PC-3 (cell line): ENCODE measurements at places on chromosomes 5 and 9. TPM values are rescaled to one million over a fixed set of nuclear protein-coding genes. Genes with fewer than 3 reads are reported as not detected.

Gene SLC34A3
- total RNA-seq = 1.0 and 1.5 TPM in 2 replicates

DNA sequence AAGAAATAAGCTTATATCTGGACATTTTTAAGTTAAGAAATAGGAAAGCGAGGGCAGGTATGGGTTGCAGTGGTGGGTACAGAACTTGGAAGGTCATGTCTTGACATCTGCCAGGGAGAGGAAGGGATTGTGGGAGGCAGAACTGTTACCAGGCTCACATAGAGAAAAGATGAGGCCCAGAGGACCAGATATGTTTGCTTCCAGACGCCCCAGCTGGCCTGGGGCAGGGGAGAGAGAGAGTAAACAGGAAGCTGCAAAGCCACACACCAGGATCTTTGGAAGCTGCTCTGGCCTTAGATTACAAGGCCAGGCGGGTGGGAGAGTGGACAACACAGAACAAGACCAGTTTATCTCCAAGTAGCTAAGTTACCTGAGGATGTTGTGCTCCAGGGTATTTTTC lies 71.2 kb downstream of the MARCHF11 start:
- H3K4me3 ChIP-seq = no peak overlapping the region
- no peak for DNase-seq
- no peaks in the 10 kb centered on the region for H3K27me3 ChIP-seq
- H3K4me1 ChIP-seq = no peaks in the 10 kb centered on the region
- no peak overlapping the region for H3K27ac ChIP-seq
- no peaks in the 10 kb centered on the region; the same call in 1 of the 2 replicates for H3K36me3 ChIP-seq

Gene ZNF462
- total RNA-seq = 21.2 and 23.4 TPM in 2 replicates

GRCh38 chr5:83751201-83751600 lies 30.5 kb upstream of the HAPLN1 start:
- no peaks in the 10 kb centered on the region for H3K27me3 ChIP-seq
- H3K4me1 ChIP-seq = 0 out of 2 replicates have a peak, but pooled peaks cover 4% of the 10 kb centered on the region
- DNase-seq = no peak
- no peaks in the 10 kb centered on the region for H3K36me3 ChIP-seq
- no peak overlapping the region for H3K27ac ChIP-seq

- no peak overlapping the region for H3K4me3 ChIP-seq
- H3K27me3 ChIP-seq = no peaks in the 10 kb centered on the region
- H3K4me1 ChIP-seq = no peaks in the 10 kb centered on the region
- no peak overlapping the region for H3K27ac ChIP-seq
- no peaks in the 10 kb centered on the region for H3K36me3 ChIP-seq
Observed at GRCh38 chr9:134617246-134617645, 24.4 kb upstream of the COL5A1 start.

Gene OLFML2A
- total RNA-seq = 3.4 and 4.7 TPM in 2 replicates

- peak; percentile 88 for DNase-seq
- peaks cover 4% of the 10 kb centered on the region; the same call in 1 of the 2 replicates for H3K4me1 ChIP-seq
- no peak overlapping the region for H3K4me3 ChIP-seq
- no peaks in the 10 kb centered on the region for H3K27me3 ChIP-seq
- H3K27ac ChIP-seq = no peak overlapping the region
- no peaks in the 10 kb centered on the region for H3K36me3 ChIP-seq
Observed at GRCh38 chr9:113657765-113658544, 194.4 kb downstream of the RGS3 start.

DNA sequence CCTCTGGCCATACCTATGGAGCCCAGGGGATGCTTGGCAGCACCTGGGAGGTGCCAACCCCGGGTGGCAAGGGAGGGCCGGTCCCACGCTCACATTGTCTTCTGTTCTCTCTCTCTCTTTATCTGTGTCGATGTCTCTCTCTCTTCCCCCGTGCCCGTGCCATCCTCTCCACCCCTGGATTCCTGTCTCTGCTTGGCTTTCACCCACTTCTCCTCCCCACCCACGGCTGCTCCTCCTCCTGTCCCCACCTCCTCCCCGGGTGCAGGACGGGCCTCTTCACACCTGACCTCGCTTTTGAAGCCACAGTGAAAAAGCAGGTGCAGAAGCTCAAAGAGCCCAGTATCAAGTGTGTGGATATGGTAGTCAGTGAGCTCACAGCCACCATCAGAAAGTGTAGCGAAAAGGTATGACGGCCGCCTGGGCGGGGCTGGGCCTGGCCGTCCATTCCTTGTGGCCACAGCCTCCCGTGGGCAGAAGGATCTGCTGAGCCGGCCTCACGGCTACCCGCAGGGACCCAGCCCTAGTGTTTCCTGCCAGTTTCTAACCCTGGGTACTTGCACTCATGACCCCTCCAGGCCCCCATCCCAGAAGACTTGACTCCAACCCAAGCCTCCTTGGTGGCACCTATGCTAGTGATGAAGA lies 22.7 kb downstream of the DNM1 start:
- no peak for DNase-seq
- no peaks in the 10 kb centered on the region for H3K36me3 ChIP-seq
- no peaks in the 10 kb centered on the region for H3K27me3 ChIP-seq
- H3K4me1 ChIP-seq = no peaks in the 10 kb centered on the region
- H3K27ac ChIP-seq = no peak overlapping the region

GRCh38 chr5:175696139-175696854 lies 38.4 kb downstream of the HRH2 start:
- no peak overlapping the region for H3K4me3 ChIP-seq
- peaks cover 20% of the 10 kb centered on the region for H3K27me3 ChIP-seq
- H3K36me3 ChIP-seq = no peaks in the 10 kb centered on the region
- DNase-seq = peak; percentile 38
- no peaks in the 10 kb centered on the region for H3K4me1 ChIP-seq

Gene GFI1B
- not detected in 2 replicates for total RNA-seq

- H3K27ac ChIP-seq = no peak overlapping the region
- peaks cover 29% of the 10 kb centered on the region for H3K4me1 ChIP-seq
- H3K27me3 ChIP-seq = no peaks in the 10 kb centered on the region
Observed at GRCh38 chr5:97840643-97841042, 657.6 kb upstream of the RIOK2 start.

Gene KIF24
- total RNA-seq = 4.7 and 5.0 TPM in 2 replicates

Gene VCAN
- total RNA-seq = 6.2 and 6.7 TPM in 2 replicates

GRCh38 chr9:34961574-34962490 lies 3.7 kb downstream of the PHF24 start:
- DNase-seq = peak; percentile 41
- H3K27ac ChIP-seq = no peak overlapping the region
- peaks cover 64% of the 10 kb centered on the region for H3K27me3 ChIP-seq
- H3K4me1 ChIP-seq = no peaks in the 10 kb centered on the region
- H3K4me3 ChIP-seq = no peak overlapping the region

GRCh38 chr5:139812836-139813805 lies 17.5 kb downstream of the PSD2 start:
- H3K4me3 ChIP-seq = no peak overlapping the region
- no peaks in the 10 kb centered on the region for H3K36me3 ChIP-seq
- H3K27ac ChIP-seq = no peak overlapping the region

- peak; percentile 2 for DNase-seq
- peak overlapping the region; percentile 95 for H3K4me3 ChIP-seq
- H3K36me3 ChIP-seq = peaks cover 10% of the 10 kb centered on the region
- peaks cover 10% of the 10 kb centered on the region for H3K4me1 ChIP-seq
- H3K27ac ChIP-seq = no peak overlapping the region
Observed at GRCh38 chr9:78298046-78298765, 1.3 kb downstream of the PSAT1 start.

Gene NRARP
- 35.5 and 36.8 TPM in 2 replicates for total RNA-seq

Gene UNC13B
- 9.8 and 10.4 TPM in 2 replicates for total RNA-seq

Gene NIM1K
- total RNA-seq = 0.17 and 0.26 TPM in 2 replicates

DNA sequence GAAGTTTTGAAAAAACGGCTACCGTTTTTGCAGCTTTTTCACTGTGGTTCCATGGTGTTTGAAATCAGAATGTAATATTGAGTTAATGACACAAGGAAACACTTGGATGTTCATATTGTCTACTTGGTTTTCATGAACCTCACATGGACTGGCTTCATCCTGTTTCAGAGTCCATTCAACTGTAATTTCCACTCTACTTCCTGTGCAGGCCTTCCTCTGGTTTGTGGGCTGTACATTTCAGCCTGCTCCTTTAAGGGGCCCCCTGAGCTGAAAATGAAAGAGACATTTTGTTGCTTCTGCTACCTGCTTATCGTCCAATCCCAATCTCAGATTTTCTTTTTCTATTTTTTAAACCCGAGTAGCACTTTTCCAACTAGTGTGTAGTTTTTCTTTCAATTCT lies 41.8 kb upstream of the CDKN2B start:
- H3K27me3 ChIP-seq = no peaks in the 10 kb centered on the region
- no peak for DNase-seq
- no peak overlapping the region for H3K4me3 ChIP-seq
- H3K36me3 ChIP-seq = no peaks in the 10 kb centered on the region

DNA sequence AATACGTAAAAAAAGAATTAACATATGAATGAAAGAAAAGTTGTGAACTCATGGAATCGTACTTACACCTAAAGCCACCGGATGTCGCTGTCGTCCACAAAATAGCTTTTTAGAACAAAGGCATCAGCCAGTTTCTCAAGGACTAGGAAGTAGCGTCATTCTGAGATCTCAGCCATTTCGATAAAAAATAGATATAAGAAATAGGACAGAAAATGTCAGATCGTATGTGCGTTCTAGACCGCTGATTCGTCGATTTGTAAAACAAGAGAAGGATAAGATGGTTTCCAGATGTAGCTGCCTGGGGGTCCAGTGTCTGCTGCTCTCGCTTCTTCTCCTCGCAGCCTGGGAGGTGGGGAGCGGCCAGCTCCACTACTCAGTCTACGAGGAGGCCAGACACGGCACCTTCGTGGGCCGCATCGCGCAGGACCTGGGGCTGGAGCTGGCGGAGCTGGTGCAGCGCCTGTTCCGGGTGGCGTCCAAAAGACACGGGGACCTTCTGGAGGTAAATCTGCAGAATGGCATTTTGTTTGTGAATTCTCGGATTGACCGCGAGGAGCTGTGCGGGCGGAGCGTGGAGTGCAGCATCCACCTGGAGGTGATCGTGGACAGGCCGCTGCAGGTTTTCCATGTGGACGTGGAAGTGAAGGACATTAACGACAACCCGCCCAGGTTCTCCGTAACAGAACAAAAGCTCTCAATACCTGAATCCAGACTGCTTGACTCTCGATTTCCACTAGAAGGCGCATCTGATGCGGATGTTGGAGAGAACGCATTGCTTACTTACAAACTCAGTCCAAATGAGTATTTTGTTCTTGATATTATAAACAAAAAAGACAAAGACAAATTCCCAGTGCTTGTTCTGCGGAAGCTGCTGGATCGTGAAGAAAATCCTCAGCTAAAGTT lies at the start of gene PCDHA10:
Gene PCDHA10, plus strand, starts transcription at position 126 of the 903 bp plus-strand sequence. Its CDS starts 152 bp downstream, at position 278.
- H3K27me3 ChIP-seq = no peaks in the 10 kb centered on the region
- no peak within 1 kb of the TSS for H3K4me3 ChIP-seq
- no peaks in the 10 kb centered on the region for H3K36me3 ChIP-seq
- DNase-seq = no peak
- no peak within 1 kb of the TSS for H3K27ac ChIP-seq

- no peak overlapping the region for H3K4me3 ChIP-seq
- DNase-seq = no peak
- peaks cover 81% of the 10 kb centered on the region for H3K4me1 ChIP-seq
- no peaks in the 10 kb centered on the region for H3K27me3 ChIP-seq
- no peaks in the 10 kb centered on the region for H3K36me3 ChIP-seq
- H3K27ac ChIP-seq = peak overlapping the region; percentile 79; the same call in 1 of the 2 replicates
Observed at GRCh38 chr5:148963664-148964063, 99.2 kb downstream of the SH3TC2 start.

DNA sequence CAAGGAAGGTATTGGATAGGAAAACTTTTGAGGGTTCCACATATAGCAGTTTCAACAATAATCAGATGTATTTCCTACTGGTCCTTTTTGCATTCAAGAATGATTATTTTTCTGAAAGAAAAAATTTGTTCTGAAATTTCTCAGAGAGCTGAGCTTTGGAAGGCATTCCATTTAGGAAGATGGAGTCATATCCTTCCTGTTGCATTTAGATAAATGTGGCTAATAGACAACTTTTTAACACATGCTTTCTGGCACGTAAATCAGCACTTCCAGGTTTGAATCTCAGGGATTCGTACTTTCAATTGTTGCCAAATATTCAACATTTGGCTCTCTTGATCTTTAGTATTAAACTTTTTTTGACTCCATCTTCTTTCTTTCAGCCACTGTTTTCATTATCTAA lies 24.8 kb upstream of the TLR4 start:
- H3K4me1 ChIP-seq = no peaks in the 10 kb centered on the region
- no peaks in the 10 kb centered on the region for H3K36me3 ChIP-seq
- H3K27ac ChIP-seq = no peak overlapping the region
- no peak overlapping the region for H3K4me3 ChIP-seq

Gene MTX3
- total RNA-seq = 7.0 and 7.1 TPM in 2 replicates

DNA sequence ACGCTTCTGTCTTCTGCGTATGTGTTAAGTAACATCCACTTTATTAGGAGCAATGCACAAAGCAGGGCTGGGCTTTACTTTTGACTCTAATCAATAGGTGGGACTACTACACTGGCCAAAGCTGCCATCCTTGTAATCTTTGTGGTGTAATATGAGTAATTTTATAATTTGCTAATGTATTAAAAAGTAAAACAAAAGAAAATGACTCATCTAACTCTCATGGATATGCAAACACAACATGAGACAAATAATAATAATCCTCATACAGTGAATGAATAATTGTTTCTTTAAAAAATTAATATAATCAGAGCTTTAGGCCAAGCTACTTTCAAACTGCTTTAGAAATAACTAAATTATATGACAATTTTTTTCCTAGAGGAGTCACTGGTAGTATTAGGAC lies 90.7 kb downstream of the NR3C1 start:
- peaks cover 7% of the 10 kb centered on the region for H3K36me3 ChIP-seq
- peaks cover 73% of the 10 kb centered on the region for H3K4me1 ChIP-seq
- peak overlapping the region; percentile 89 for H3K27ac ChIP-seq
- H3K27me3 ChIP-seq = no peaks in the 10 kb centered on the region

DNA sequence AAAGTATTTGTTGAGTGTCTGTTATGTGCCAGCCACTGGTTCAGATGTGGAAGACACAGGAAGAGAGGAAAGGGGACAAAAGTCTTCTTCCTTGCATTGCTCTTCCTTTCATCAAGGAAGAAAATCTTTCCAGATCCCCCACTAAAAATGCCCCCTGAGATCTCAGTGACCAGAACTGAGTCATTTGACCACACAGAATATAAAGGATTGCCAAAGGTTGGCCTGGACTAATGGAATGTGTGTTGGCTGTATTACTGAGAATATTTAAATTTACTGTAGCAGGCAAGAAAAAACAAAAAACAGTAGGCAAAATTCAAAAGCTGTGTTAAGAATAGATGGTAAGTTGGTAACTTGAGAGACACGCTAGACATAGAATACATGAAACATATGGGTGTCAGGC lies 10.0 kb upstream of the SEPTIN8 start:
- no peaks in the 10 kb centered on the region for H3K27me3 ChIP-seq
- no peaks in the 10 kb centered on the region for H3K36me3 ChIP-seq
- no peak overlapping the region for H3K4me3 ChIP-seq

GRCh38 chr5:65163698-65164097 lies 318.0 kb downstream of the ADAMTS6 start:
- H3K36me3 ChIP-seq = no peaks in the 10 kb centered on the region
- H3K27ac ChIP-seq = no peak overlapping the region
- peak; percentile 60 for DNase-seq
- H3K4me3 ChIP-seq = no peak overlapping the region
- no peaks in the 10 kb centered on the region for H3K27me3 ChIP-seq

DNA sequence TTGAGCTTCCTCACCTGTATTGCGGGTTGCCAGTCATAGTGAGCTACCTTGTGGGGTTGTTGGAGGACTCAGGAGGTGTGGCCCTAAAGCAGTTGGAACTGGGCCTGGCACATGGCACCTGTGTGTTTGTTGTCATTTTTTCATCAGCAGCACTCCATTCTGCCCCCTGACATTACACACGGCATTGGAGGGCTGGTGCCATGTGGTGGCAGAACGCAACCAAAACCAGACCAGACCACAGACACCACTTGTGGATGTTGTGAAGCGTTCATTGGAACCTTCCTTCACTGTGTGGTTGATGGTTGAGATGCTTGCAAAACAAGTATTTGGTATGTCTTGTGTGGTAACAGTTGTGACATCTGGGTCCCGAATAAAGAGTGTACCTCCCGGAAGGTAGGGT lies 113.2 kb upstream of the ERCC6L2 start:
- DNase-seq = no peak
- no peak overlapping the region for H3K4me3 ChIP-seq
- no peak overlapping the region for H3K27ac ChIP-seq
- no peaks in the 10 kb centered on the region for H3K27me3 ChIP-seq
